GM12878 (cell line): ENCODE measurements at places on chromosomes 12 and 14.

DNA sequence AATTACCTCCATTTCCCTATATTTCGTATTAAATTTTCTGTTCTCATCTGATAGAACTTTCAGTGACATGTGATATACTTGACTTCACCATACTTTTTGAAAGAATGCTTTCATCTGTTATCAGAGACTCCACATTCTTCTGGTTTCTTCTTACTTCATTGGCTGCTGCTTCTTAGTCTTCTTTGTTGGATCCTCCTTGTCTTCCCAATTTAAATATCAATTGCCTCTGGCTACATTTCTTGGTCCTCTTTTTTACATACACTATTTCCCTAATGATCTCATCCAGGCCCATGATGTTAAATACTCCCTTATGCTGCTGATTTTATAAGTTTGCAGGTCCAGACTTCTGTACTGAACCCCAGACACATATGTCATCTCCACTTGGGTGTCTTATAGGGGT lies 22.0 kb downstream of the OR5AU1 start:
- no peak for DNase-seq

DNA sequence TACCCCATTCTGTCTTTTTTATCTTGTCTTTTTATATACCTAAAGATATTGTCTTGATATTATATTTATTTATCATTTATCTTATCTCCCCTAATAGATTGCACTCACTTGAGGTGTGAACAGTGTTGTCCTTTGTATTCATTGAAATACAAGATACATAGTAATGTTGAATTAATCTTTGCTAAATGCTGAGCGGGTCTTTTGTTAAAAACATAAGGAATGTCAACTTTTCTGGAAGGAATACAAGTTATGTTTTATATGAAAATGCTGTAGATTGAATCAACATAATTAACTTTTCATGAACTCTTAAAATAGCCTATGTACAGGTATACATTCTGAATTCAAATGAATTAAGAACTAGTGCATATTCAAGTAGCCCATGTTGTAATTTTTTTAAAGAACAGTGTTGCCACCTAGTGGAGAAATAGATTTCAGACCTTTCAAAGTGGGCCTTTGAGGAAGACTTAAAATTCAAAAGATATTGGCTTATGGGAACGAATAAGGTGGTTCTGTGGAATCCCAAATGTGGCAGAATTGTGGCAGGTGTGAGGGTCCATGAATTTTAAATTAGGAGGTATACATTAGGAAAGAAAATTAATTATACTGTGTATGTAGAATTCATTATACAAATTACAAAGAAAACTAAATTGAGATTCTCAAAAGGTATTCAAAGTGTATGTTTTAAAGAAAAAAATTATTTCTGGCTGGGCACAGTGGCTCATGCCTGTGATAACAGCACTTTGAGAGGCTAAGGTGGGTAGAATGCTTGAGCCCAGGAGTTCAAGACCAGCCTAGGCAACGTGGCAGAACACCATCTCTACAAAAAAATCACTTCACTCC lies 19.1 kb downstream of the BBOF1 start:
- no peak for DNase-seq

GRCh38 chr14:30600922-30601918 lies 20.9 kb upstream of the SCFD1 start:
- DNase-seq = no peak

- DNase-seq = no peak
Measured at GRCh38 chr12:102314821-102315220, 117.2 kb upstream of the PMCH start.

- no peak for DNase-seq
Measured at GRCh38 chr12:100601626-100602025, 28.1 kb downstream of the GAS2L3 start.

DNA sequence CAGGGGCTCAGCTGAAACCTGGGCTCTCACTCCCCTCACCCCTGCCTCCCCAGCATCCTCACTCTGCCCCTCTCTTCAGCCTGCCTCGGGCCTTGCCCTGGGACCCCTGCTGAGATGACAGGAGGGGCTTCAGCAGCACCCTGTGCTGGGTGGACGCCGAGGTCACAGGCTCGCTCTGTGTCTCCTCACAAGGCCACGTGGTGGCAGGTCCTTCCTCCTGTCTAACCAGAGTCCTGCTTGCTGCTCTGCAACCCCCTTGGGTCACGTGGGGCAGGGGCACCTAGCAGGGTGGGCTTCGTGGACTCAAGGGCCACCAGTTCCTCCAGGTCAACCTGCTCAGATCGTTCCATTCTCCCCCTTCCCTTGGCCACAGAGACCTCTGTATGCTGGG lies 90.4 kb downstream of the TMEM121 start:
- no peak for DNase-seq

- DNase-seq = no peak
Measured at GRCh38 chr14:80211153-80212022, at the start of gene DIO2. DIO2 (minus strand) TSS chr14:80211504; CDS start chr14:80211472, 32 bp downstream.

DNA sequence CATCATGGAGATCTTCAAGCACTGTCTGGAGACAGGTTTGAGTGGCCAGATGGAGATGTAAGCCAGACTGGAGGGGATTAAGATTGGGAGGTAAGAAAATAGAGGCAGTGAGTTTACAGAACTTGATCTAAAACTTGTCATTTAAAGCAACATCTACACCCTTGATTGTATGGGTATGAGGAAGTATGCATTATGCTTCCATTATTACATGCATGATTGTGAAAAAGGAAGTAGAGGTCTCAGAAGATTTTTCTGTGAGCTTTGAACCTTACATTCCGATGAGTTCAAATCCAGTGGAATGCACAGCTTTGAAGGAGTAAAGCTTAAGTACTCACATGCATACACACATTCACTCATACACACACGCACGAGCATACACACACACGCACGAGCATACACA lies 550.8 kb downstream of the MED13L start:
- DNase-seq = no peak

DNA sequence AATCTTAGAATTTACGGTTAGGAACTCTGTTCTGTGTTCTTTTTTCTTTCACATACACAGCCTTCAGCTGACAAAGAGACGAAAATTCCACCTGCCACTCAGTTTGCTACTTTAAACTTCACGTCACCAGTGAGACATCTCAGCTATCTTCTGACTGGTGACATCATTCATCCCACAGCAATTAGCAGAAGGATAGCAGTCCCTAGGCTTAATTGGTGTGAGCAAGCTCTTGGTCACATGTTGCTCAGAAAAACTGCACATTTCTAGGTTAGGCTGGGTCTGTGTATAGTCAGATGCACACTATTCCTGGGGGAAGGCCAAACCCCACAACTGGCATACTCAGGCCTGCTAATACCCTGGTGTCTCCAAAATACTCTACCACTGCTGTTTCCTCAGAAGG lies 23.9 kb downstream of the SLC7A7 start:
- DNase-seq = no peak

DNA sequence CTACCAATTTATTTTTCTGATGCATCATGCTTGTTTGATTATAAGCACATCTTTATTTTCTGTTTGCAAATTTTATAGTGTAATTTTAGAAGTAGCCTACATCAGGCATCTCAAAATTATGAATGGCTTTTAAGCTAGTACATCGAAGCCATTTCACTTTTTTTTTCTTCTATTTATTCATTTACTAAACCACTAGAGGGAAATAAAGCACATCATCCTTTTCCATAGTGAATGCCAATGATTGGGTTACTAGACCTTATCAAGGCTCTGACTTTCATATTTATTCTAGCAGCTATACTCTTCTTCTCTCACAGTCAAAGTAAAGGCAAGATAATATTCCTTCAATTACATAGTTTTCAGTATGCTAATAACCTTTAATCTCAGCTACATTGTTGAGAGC lies 736.4 kb upstream of the LRFN5 start:
- no peak for DNase-seq

DNA sequence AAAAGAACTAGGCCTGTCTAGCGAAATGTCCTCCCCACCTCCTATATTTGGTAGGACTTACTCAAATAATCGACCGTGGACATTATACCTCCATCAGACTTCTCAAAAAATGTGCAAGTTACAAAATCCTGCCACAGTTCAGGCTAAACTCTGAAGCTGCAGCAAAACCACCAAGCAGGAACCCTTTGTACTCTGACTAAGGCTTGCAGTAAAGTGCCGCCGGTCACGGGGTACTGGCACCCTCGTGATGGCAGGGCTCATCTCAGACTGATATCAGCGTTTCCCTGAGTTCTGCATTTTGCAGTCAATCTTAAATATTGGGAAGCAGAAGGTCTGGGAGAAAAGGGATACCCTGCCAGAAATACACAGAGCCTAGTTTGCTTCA lies 17.1 kb downstream of the SLC11A2 start:
- DNase-seq = no peak

DNA sequence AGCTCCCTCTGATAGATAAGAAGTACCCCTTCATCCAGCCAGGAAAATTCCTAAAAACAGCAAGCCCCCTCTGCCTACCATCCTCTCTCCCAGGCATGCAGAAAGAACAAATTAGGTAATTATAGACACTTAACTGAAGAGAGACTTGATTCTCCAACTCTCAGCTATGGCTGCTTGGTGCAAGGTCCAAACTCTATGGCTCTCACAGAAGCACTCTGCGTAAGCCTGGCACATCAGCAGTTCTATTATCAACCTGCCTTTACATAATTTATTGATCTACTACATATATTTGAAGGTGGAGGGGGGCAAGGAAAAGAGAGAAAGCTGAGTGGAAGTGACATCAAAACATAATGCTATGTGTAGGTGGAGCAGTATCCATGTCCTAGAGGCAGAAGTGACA lies 1.1 kb upstream of the MYO1A start:
- no peak for DNase-seq

DNA sequence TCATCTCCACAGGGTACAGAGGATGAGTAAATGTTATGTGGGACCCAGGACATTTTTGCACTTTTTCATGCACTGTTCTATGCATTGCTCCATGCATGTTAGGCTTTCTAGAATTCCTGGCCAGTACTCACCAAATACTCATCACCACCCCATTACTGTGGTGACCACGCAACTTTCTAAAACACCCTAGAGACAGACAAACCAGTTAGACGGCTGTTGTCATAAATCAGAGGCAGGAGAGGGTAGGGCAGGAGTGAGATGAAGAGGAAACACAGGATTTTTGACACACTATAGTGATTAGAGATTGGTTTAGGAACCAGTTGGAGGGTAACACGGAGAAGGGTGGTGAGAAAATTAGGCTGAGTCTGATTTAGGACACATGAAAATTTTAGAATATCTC lies 59.3 kb downstream of the IFNG start:
- DNase-seq = no peak

DNA sequence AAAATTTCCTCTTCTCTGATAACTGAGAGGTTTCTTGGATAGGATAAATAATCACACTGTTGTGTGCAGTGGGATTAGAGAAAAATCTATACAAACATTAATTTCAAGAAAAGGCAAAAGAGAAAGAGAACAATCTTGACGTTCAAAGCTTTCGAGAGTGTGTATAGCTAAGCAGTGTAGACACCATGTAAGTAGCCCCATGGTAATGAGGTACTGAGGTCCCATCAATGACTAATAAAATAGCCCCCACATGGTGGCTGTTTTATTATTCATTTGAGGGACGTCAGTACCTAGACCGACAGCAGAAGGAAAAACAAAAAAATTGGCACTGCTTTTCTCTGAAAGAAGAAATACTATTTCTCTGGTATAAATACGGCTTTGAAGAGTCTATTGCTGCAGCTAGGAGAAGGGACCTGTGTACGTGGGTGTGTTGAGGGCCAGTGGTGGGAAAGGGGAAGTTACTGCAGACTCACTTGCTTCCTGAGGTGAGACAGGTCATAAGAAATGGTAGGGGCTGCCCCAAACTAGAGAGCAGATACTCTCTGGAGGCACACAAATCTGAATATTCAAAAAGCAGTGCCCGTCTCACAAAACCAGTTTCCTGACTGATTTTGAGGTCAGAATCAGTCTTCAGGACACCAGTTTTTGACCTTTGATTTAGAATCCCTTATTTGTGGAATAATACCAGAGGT lies 339.8 kb downstream of the EMP1 start:
- peak; percentile 60 for DNase-seq

DNA sequence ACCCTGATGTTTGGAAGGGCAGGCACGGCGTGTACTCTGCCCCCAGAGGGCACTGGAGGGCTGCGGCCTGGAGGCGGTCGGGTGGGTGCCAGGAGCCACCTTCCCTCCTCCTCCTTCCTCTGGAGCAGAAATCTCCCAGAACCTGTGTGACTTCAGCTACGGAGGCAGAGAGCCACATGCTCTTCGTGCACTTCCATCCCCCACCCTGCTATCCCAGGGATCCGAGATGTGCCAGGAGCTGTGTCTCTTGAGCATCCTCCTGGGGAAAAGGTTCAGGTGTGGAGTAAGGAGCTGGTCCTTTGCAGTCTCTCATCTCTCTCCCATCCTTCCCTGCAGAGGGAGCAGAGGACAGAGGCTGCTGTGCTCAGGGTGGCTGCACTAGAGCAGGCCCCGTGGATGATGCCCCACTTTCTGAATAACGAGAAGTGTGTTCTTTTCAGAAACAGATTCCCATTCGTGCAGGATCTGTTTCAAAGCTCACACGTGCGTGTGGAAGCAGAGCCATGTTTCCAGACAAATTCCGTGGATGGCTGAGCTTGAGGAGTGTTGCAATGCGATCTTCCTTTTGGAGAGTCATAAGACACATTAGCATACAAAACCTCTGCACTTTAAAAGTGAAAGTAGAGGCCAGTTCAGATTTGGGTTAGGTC lies 162.9 kb downstream of the ADGRD1 start:
- DNase-seq = no peak

- no peak for DNase-seq
Measured at GRCh38 chr12:71070416-71071128, 87.2 kb downstream of the TSPAN8 start.

DNA sequence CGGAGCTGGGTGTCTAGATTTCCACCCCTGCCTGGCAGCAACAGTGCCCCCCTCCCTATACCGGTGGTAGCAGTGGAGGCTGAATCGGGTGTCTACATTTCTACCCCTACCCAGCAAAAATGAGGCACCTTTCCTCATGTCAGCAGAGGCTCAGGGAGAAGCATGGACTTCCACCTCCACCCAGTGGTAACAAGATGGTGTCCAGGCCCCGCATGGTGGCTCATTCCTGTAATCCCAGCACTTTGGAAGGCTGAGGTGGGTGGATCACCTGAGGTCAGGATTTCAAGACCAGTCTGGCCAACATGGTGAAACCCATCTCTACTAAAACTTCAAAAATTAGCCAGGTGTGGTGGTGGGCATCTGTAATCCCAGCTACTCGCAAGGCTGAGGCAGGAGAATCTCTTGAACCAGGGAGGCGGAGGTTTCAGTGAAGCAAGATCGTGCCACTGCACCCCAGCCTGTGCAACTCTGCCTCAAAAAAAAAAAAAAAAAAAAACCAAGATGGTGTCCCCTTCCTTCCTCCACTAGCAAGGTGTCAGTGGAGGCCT lies 35.5 kb upstream of the OR5AU1 start:
- no peak for DNase-seq
